ENCODE measurements at places on chromosomes 4 and X.
A peak's percentile ranks its signal among the peaks of the same experiment; 100 is the strongest.

DNA sequence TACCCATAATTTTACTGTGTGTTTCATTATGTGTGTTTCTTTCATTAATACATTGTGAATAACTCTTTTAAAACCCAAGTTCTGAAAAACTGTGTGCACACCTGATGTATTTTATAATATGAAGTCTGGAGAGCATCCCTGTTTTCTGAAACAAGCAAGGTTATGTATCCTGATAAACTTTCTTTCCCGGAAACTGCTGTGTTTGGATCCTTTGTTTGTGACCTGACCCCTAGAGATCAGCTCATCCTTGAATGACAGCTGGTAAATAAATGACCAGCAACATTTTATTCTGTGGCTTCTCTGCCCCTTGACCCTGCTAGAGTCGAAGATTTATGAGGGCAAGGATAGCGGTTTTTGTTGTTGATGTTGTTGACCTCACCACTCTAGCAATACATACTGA, 535.6 kb upstream of the ZFP42 start:
- no peak for DNase-seq

GRCh38 chr4:91990726-91991125, 313.0 kb upstream of the GRID2 start:
- no peak for DNase-seq

GRCh38 chr4:112279025-112279881, 6.5 kb downstream of the TIFA start:
- no peak for DNase-seq

- DNase-seq, result no peak
Observed at GRCh38 chr4:168978001-168978700, 31.9 kb downstream of the CBR4 start.

DNA sequence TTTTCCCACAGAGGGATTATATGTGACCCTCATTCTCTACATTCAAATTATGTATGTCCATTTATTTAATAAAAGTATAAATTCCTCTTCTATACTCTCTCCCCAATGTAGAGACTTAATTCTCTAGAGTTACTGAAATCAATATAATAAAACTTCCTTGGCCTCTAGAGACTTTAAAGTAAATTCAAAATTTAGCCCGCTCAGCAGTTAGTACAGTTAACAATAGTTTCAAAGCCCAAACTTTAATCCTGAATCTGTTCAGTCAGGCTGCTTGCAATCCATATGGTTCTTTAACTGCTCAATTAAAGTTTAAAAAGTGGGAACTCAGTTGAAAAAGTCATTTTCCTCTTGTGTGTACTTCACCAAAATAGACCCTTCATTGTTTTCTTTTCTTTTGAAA, 2558.4 kb downstream of the ARAP2 start:
- no peak for DNase-seq

DNA sequence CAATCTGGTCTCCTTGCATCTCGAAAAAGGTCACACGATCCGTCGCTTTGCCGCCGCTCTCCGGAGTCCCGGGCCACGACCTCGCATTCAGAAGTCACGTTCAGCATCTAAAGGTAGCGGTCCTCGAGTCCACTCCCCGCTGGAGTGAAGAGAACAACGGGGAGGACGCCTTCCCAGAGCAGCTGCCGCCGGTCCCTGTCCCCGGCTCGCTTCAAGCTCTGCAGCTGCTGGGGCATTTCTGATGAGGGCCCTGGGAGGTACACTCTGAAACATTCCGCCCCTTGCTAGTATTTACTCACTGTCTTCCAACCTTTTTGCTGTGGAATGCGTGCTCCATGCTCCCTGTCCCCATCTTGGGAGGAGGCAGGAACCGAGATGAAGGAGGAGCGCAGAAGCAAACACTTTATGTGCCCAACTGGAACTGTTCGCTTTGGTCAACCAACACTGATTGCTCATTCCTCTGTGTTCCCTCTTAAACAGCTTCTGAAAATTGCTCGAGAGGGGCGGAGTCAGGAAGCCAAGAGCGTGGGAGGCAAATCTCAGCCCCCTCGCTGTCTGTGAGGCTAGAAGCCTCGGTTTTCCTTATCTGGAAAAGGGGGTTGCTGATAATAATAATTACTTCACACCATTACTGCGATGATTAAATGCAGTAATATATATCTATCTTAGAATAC, 6.4 kb upstream of the VAMP7 start:
- no peak for DNase-seq

- no peak for DNase-seq
Observed at GRCh38 chr4:153447175-153447905, 18.8 kb upstream of the TMEM131L start.

DNA sequence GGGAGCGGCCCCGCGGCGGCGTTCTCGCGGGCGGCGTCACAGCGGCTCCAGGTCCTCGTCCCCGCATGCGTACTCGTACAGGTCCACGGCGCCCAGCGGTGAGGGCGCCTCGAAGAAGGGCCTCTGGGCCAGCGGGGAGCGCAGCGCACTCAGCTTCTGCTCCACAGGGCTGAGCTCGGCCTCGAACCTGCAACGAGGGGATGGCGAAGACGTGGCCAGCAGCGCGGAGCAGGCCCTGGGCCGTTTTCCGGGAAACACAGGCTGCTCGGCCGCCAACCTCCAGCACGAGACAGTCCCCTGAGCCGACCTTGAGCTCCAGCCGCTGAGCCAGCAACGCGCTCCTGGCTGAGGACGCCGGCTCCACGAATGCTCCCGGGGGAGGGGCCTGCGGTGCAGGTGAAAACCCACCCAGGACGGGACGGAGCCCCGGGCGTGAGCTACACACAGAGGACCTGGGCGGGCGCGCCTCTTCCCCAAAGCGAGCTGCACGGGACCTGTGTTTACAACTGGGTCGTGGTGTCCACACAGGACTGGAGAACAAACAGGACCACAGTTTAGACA, 15.8 kb upstream of the GTPBP6 start:
- no peak for DNase-seq

DNA sequence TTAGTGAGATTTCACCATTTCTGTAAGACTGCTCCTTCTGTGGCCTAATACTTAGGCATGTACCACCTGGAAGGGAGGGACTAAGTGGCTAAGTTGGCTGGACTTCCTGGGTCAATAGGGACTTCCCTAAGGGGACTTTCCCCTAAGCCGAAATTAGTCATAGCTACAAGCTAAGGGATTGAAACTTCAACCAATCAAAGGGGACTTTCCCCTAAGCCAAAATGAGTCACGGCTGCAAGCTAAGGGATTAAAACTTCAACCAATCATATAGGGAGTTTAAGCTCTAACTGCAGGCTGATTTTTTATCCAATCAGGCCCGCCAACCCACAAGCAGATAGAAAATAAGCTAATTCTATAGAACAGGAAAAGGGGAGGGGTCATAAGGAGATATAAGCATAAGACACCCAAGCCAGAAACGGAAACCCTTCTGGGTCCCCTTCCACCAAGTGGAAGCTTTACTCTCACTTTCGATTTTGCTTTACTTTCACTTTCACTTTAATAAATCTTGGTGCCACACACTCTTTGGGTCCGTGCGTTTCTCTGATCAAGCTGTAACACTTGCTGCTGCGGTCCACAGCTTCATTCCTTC, 382.8 kb downstream of the KLHL4 start:
- DNase-seq, result no peak

- DNase-seq, result no peak
Observed at GRCh38 chr4:140719022-140719421, 37.2 kb downstream of the TBC1D9 start.

- DNase-seq, result no peak
Observed at GRCh38 chr4:3752022-3752421, 14.2 kb upstream of the ADRA2C start.

GRCh38 chr4:147844781-147845180, 112.9 kb downstream of the ARHGAP10 start:
- peak; percentile 38 for DNase-seq

DNA sequence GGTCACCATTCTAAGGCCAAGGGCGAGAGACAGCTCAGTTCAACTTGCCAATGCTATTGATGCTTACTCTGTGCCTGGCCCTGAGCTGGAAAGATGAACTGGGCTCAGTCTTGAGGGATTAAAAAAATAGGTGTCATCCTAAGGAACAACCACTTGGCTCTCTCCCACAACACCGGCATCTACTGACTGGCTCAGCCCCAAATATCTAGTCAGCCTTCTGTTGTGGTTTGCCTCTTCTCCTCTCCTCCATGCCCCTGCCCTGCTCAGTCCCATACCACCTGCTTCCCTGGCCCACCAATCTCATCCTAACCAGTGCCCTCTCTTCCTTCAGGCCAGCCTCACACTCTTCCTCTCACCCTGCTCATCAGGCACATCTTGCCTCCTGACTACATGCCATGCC, 29.6 kb downstream of the KDM5C start:
- DNase-seq, result no peak

GRCh38 chr4:113635739-113636437, 125.7 kb downstream of the CAMK2D start:
- DNase-seq, result no peak

GRCh38 chr4:8157496-8157895, 1.1 kb downstream of the ABLIM2 start:
- no peak for DNase-seq

DNA sequence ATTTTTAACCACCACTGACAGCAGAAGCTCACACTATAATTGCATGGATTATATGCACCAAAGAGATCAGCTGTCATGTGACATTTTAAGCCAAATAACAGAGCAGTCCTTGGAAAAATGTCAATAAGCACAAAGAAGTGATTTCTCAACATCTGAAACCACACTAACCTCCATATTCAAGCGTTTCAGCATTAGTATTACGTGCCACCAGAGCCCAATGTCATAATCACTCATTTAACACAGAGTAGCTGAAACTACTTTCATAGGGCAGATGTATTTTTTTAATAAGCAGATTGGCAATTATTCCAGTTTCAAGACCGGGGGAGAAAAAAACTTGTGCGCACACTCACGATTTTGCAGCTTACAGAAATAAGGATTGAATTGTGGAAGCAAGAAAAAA, 76.6 kb downstream of the SH3KBP1 start:
- no peak for DNase-seq

- no peak for DNase-seq
Observed at GRCh38 chr4:183262776-183263100, 57.3 kb downstream of the CLDN22 start.

DNA sequence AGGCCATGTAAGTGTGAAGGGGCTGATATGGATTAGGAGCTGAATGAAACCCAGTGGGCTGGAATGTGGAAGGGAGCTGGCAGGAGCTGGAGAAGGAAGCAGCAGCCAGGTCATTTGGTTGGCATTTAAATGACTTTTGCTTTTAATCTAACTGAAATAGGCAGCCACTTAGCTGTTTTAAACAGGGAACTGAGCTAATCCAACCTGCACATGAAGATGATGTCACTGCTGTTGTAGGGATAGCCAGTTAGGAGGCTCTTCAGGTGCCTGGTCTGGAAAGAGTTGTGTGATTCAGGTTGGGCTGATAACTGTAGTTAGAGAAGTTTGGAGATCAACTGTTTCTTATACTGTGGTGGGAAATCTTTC, 122.4 kb downstream of the PALLD start:
- no peak for DNase-seq

- peak; percentile 1 for DNase-seq
Observed at GRCh38 chr4:101187841-101188240, 159.5 kb downstream of the PPP3CA start.

DNA sequence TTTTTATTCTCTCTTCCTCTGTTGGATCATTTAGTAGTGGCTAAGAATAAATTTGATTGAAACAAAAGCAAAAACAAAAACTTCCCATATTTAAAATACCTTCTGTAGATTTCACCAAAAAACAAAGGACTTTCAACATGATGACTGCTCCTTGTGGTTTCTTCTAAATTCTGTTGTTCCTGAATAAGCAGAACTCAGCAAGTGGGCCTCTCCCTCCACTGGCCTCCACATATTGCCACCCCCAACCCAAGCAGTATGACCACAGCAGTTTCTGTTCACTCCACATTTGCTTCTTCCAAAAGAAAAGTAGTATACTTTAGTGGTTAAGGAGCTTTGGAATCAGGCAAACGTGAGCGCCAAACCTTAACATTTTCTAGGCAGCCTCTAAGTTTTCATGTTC, 114.7 kb downstream of the COX18 start:
- no peak for DNase-seq

GRCh38 chrX:10726647-10727046, 106.3 kb upstream of the MID1 start:
- no peak for DNase-seq

DNA sequence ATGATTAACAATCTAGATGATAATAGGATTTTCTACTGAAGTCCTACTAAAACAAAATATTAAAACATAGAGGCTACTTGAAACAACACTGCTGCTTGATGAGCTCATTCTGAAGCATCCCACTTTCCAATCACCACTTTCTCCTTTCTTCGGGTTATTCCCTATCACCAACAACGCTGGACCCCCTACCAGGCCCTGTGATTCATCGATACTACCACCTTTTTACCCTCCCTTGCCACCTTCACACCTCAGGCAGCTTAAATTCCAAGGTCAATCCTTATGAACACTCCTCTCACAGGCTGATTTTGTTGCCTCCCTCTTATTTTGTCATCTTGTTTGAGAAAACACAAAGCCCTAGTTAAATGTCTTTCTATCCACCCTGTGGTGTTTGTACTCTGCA, 102.6 kb downstream of the IQCM start:
- no peak for DNase-seq

GRCh38 chrX:56576721-56577120, 13.3 kb downstream of the UBQLN2 start:
- DNase-seq, result no peak

DNA sequence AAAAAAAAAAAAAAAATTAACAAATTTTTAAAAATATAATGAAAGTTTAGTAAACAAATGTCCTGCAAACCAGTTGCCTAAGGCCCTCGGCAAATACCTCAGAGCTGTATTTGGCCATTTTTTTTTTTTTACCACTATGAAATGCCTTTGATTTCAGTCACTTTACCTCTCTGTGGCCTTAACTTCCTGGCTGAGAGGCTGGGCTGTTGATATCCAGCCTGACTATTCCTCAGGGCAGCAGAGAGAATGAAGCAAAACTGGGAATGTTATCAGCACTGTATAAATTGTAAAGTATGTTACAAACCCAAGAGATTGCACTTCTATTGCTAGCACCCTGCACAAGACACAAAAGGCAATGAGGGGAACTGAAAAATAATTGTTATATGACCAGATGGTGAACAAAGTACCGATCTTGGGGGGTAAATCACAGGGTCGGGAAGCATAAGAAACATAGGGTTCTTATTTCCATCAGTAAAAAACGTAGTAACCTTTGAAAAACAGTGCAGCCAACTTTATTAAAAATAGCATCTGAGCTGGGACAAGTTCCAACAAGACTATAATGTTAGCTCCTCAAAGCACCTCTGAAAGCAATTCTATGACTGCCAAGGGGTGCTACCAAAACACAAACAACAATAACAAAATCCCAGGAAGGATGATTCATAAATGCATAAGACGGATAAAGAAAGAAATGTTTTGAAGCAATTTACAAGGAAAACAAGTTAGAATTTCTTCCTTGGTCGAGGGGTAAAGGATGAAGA, 18.1 kb downstream of the USP46 start:
- DNase-seq, result no peak

GRCh38 chr4:39732728-39733127, 34.8 kb downstream of the UBE2K start:
- no peak for DNase-seq

DNA sequence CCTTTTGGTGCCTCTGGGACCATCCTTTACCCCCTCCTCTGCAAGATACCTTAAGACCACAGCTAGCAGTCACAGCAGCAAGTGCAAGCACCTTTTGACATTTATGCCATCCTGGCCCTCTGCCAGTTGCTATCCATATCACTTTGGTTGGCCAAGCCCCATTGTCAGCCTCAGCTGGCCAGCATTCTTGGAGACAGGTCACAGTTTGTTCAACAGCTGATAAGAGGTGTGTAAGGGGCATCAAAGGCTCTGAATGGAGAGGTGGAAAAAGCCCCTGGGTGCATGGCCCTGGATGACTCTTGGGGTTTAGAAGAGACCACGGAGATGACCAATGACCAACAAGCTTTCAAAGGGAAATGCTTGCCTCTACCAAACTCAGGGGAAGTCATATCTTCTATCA, 133.6 kb upstream of the MAMLD1 start:
- DNase-seq, result no peak

All from Jurkat, Clone E6-1 (cell line).